GF-D8 (cell line): ENCODE measurements at places on chromosomes 4 and X.

- no peak for DNase-seq
Measured at GRCh38 chrX:9069573-9069972, 35.6 kb upstream of the FAM9B start.

DNA sequence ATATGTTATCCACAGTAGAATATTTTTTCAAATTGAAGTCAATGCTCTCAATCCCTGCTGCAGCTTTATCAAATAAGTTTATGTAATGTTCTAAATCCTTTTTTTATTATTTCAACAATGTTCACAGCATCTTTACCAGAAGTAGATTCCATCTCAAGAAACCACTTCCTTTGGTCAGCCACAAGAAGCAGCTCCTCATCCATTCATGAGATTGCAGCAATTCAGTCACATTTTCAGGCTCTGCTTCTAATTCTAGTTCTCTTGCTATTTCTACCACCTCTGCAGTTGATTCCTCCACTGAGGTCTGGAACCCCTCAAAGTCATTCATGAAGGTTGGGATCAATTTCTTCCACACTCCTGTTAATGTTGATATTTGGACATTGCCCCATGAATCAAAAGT is 2301.3 kb upstream of the TENM3 start:
- DNase-seq = no peak

GRCh38 chrX:69538321-69538876 is 34.3 kb downstream of the NALF2 start:
- DNase-seq = no peak

- DNase-seq = no peak
Measured at GRCh38 chr4:103885152-103885551, 165.4 kb upstream of the TACR3 start.

GRCh38 chrX:22078117-22078516 is 46.0 kb downstream of the PHEX start:
- no peak for DNase-seq

DNA sequence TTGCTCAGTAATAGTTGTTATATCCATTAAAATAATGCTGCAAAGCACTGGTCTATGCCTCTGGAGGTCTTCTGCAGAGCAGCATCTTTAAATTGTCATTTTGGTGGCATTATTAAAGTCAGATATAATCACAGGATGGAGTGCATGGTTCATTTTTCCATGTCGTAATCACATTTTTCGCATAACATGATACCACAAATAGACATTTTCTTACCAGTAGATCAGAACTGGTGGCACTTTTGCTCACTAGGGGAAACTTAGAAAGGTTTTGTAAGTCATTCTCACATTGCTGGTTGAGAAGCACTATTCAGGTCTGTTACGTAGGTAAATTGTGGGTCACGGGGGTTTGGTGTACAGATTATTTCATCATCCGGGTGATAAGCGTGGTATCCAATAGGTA is 484.5 kb upstream of the PRKX start:
- no peak for DNase-seq

DNA sequence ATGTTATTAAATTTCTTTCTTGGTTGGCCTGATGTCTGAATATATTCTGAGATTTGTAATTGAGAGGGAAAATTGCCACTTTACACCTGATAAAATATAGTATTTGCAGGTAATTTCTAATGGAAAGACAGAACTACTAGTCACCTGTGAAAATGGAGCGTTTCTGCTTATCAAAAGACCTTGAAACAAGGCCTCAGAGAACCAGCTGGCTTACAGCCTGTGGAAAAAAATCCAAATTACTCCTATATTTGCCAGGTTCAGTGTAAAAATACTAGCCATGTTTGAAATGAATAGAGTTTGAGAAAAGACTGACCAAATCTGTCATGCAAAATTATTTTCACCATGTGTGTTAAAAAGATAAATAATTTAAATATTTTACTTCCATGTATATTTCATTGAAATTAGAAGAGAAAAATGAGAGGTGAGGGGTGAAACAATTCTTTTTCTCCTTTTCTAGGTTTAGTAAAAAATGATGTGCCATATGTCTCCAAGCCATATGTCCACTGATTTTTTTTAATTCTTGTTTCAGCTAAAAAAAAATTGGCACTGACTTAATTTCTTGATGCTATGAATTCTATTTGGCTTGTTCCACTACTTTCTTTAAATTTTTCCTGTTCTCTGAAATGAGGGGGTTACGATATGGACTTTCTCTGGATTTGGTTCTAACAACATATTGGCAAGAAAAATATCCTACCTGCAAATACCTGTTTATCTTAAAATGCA is 464.9 kb downstream of the GRXCR1 start:
- DNase-seq = no peak

- no peak for DNase-seq
Measured at GRCh38 chr4:10965196-10965595, 280.6 kb upstream of the CLNK start.

GRCh38 chr4:69617083-69617694 is 22.3 kb downstream of the UGT2A2 start:
- DNase-seq = no peak

GRCh38 chr4:108052558-108053120 is 63.0 kb downstream of the HADH start:
- no peak for DNase-seq

DNA sequence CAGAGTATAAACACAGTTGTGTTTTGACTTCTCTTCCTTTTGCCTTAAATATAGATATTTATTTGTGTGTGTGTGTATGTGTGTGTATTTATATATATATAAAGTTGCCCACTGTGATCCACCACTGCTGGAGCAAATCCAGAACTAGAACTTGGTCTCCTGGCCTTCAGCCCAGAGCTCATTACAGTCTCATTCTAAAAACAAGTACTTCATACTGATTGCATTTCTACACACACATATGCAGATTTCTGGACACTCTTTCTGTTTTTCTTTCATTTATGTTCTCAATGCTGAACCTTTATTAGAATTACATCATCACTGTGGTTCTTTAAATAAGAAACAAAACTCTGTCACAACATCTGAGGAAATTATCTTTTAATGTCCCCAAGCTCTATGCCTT is 381 bp downstream of the TXK start:
- no peak for DNase-seq
